ENCODE measurements at places on chromosomes 12 and 14. TPM values are rescaled to one million over a fixed set of nuclear protein-coding genes. Genes with fewer than 3 reads are reported as not detected.

The KRT8 gene
- total RNA-seq: 46.2 TPM

The ACSM4 gene
- total RNA-seq: not detected

The JPH4 gene
- 2.4 TPM for total RNA-seq

The KLHL33 gene
- 2.8 TPM for total RNA-seq

The CDH24 gene
- total RNA-seq: 14.9 TPM

The CCDC177 gene
- total RNA-seq: not detected

The ANKS1B gene
- total RNA-seq: 16.6 TPM

- no peaks in the 10 kb centered on the region for H3K36me3 ChIP-seq
- H3K27ac ChIP-seq: no peak overlapping the region
- H3K4me1 ChIP-seq: no peaks in the 10 kb centered on the region
- peaks cover 30% of the 10 kb centered on the region for H3K27me3 ChIP-seq
Measured at GRCh38 chr14:88322504-88323085, 474 bp downstream of the KCNK10 start.

GRCh38 chr12:16939871-16940306 is 333.9 kb upstream of the LMO3 start:
- no peaks in the 10 kb centered on the region for H3K36me3 ChIP-seq
- H3K27me3 ChIP-seq: no peaks in the 10 kb centered on the region

DNA sequence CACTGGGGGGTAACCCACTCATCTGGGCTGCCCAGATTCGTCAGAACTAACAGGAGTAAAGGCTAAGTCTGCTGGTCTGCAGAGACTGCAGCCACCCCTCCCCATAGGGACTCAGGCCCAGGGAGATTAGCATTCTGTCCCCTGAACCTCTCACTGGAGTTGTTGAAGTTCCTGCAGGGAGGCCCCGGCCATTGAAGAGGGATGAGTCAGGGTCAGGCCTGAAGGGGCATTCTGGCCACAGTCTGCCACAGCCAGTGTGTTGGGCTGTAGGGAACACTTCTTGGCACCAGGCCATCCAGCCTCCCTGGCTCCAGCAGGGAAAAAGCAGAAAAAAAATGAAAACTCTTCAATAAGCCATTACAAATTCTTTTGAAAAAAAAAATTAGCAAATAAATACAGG is 35.3 kb downstream of the KLRK1 start:
- H3K36me3 ChIP-seq: no peaks in the 10 kb centered on the region
- H3K4me1 ChIP-seq: no peaks in the 10 kb centered on the region
- H3K27me3 ChIP-seq: no peaks in the 10 kb centered on the region
- no peak for DNase-seq
- no peak overlapping the region for H3K27ac ChIP-seq

DNA sequence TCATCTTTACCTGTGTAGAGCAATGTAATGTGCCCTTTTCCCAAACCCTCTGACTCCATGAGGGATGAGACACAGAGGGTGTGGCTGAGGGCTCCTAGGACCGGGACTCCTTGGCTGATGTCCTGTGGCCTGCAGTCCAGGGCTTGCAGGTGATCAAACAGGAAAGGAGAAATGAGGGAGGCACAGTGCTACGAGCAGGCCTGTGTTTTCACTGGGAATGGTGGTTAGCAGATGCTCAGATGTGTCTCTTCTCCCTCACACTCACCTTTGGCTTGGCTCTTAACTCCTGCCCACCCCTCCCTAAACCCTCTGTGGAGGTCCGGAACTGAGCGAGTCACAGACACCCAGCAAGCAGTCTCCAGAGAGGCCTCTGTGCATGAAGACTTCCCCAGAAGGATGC is 254.4 kb downstream of the DAD1 start:
- H3K27ac ChIP-seq: peak overlapping the region; percentile 11
- H3K4me1 ChIP-seq: peaks cover 4% of the 10 kb centered on the region
- H3K36me3 ChIP-seq: no peaks in the 10 kb centered on the region

DNA sequence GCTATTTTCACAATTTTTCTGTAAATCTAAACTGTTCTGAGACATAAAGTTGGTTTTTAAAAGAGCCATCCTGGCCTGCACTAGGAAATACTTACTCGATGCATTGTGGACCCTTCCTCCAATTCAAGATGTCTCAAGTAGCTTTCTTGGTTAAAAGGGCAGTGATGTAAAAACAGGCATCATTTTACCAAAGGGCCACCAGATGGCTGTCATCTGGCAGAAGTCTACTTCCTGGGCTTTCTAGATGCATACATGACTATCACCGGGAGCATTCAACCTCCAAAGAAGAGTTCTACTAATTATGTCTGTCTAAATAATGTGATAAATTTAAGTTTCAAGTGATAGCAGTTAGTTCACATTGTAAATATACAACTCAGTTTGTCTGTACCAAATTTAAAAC is 96.8 kb upstream of the FRMD6 start:
- H3K4me3 ChIP-seq: no peak overlapping the region
- H3K27me3 ChIP-seq: no peaks in the 10 kb centered on the region
- DNase-seq: no peak
- H3K36me3 ChIP-seq: no peaks in the 10 kb centered on the region
- no peak overlapping the region for H3K27ac ChIP-seq

GRCh38 chr12:12736759-12737676 is 19.9 kb downstream of the CDKN1B start:
- no peak overlapping the region for H3K4me3 ChIP-seq
- DNase-seq: peak; percentile 56
- H3K36me3 ChIP-seq: no peaks in the 10 kb centered on the region

DNA sequence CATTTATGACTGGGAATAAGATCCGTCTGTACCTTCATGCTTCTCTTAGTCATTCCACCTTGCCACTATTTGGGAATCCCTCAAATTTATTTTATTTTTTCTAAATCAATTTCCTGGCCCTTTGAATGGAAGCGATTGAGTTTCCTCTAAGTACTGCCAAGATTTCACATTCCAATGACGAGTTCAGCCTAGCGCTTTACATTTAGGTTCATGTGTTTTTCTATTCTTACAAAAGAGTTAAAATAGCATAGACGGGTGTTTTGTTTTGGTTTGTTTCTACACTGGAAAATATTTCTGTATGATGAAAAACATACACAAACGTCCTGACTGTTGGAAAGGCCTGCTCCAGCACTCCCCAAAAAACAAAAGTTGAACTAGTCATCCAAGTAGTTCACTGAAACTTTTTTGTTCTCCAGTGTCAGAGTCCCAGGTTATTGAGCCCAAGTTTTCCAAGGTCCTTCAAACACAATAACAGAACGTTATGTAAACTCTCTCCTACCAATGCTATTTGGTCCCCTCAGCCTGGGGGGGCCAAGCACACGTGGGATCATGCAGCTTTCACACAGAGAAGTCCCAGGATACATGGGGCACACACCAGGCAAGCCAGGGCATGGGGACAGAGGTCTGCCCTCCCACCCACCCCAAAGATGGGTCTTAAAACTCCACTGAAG is 74.8 kb upstream of the FOXN3 start:
- no peak overlapping the region for H3K27ac ChIP-seq
- no peak for DNase-seq
- no peaks in the 10 kb centered on the region for H3K4me1 ChIP-seq
- no peaks in the 10 kb centered on the region for H3K27me3 ChIP-seq
- no peak overlapping the region for H3K4me3 ChIP-seq

GRCh38 chr14:92400579-92401444 is 77.8 kb downstream of the SLC24A4 start:
- DNase-seq: no peak
- no peaks in the 10 kb centered on the region for H3K36me3 ChIP-seq
- no peaks in the 10 kb centered on the region for H3K27me3 ChIP-seq
- no peak overlapping the region for H3K4me3 ChIP-seq
- no peak overlapping the region for H3K27ac ChIP-seq
- H3K4me1 ChIP-seq: no peaks in the 10 kb centered on the region

DNA sequence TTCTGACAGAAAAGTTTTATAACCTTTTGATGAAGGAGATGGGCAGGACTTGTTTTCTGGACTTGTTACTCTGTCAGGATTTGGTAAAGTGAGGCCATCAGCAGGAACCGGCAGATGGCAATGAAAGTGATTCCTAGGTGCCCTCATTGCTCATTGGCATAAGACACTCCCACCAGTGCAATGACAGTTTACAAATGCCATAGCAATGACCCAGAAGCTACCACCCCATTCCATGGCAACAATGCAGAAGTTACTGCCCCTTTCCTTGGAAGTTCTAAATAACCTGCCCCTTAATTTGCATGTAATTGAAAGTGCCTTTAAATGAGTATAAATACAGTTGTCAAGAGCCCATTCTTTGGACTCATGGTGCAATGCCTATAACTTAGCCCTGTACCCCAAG is 222.6 kb downstream of the CEP128 start:
- no peaks in the 10 kb centered on the region for H3K36me3 ChIP-seq
- DNase-seq: no peak
- no peaks in the 10 kb centered on the region for H3K4me1 ChIP-seq

- H3K4me1 ChIP-seq: no peaks in the 10 kb centered on the region
- no peaks in the 10 kb centered on the region for H3K36me3 ChIP-seq
- H3K27ac ChIP-seq: no peak overlapping the region
- no peak overlapping the region for H3K4me3 ChIP-seq
- no peak for DNase-seq
- no peaks in the 10 kb centered on the region for H3K27me3 ChIP-seq
Measured at GRCh38 chr14:70789361-70789760, 20.0 kb downstream of the MAP3K9 start.

DNA sequence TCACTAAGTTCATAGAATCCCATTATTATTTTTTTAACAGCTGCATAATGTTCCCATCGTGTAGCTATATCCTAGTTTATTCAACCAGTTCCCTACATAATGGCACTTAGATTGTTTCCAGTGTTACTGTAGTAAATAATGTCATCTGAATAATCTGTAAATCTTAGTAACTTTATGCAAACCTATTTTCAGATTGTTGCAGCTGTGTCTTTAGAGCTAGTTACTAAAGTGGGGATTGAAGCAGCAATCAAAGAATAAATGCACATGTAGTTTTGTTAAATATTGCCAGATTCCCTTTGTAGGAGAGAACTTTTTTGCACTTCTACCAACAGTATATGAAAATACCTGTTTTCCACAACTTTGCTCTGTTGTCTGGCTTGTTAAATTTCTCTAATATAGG is 13.1 kb downstream of the ARID2 start:
- H3K4me1 ChIP-seq: no peaks in the 10 kb centered on the region
- no peak for DNase-seq
- H3K36me3 ChIP-seq: no peaks in the 10 kb centered on the region
- H3K27ac ChIP-seq: no peak overlapping the region

DNA sequence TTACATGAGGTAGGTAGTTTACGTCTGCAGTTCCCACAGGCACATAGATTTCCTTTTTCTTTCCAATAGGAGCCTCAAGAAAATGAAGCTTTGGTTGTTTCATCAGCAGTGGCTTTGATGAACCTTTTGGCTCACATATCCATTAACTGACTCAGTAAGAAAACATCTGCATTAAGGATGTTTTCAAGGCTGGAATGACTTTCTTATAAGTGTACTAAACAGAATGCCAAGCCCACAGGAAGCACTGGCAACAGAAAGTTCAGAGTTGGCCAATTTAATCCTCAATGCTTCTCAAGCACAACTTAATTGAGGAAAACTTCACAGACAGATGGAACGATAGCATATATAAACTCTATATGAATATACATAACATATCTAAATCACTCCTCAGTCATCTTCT is 63.5 kb downstream of the ST8SIA1 start:
- H3K36me3 ChIP-seq: no peaks in the 10 kb centered on the region
- H3K4me3 ChIP-seq: no peak overlapping the region

GRCh38 chr12:47785036-47785886 is 12.2 kb downstream of the SLC48A1 start:
- H3K27me3 ChIP-seq: no peaks in the 10 kb centered on the region
- no peak for DNase-seq
- no peak overlapping the region for H3K4me3 ChIP-seq

DNA sequence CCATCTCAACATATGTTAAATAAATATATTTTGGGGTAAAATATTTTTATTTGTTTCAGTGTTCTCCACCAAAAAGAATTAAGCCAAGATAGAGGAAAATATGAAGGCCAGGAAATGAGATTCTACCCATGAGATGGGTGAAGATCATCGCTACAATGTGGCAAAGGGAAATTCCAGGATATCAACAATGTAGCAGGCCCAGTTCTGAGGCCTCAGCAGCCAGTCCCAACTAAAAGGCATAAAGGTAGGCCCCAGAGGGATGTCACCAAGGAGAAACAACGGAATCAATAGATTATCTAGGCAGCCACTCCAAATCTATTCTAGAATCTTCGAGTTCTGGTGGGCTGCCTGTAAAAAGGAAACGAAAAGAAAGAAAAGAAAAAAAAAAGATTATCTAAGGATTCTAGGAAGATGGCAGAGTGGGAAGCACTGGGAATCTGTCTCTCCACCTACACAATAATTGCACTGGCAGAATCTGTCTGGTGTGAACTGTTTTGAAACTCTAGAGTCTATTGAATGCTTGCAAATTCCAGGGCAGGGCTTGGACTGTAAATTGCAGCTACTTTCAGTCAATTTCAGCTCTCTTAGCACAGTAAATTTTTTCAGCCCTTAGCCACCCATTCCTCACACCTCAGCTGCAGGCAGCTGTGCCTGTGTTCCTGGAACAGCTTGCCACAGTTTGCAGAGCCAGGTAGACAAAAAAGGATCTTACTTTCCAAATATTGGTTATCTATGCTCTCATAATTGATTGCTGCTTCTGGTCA is 33.1 kb upstream of the MMP19 start:
- H3K36me3 ChIP-seq: no peaks in the 10 kb centered on the region
- H3K27me3 ChIP-seq: no peaks in the 10 kb centered on the region
- no peak overlapping the region for H3K4me3 ChIP-seq
- no peaks in the 10 kb centered on the region for H3K4me1 ChIP-seq
- no peak overlapping the region for H3K27ac ChIP-seq

DNA sequence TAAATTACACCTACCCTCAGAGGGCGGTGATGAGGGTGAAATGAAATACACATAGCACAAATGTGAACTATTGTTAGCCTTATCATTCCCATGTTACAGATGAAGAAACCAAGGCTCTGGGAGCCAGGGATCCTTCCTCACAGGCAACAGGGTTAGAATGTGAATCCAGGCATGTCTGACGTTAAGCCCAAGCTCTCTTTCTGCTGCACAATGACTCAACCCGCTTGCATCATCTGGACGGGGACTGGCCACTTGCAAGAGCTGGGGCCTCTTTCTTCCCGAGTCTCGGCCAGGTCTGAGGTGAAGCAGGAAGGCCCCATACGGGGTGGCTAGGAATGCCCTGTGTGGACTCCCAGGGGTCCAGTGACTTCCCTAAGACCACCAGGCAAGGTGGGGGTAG is 105.2 kb downstream of the RBM19 start:
- no peak for DNase-seq
- no peak overlapping the region for H3K4me3 ChIP-seq
- H3K4me1 ChIP-seq: no peaks in the 10 kb centered on the region
- H3K36me3 ChIP-seq: no peaks in the 10 kb centered on the region
- H3K27ac ChIP-seq: no peak overlapping the region

- DNase-seq: no peak
- H3K4me3 ChIP-seq: no peak overlapping the region
- no peaks in the 10 kb centered on the region for H3K4me1 ChIP-seq
- H3K27me3 ChIP-seq: no peaks in the 10 kb centered on the region
Measured at GRCh38 chr12:53276511-53276910, 8.4 kb downstream of the ESPL1 start.

DNA sequence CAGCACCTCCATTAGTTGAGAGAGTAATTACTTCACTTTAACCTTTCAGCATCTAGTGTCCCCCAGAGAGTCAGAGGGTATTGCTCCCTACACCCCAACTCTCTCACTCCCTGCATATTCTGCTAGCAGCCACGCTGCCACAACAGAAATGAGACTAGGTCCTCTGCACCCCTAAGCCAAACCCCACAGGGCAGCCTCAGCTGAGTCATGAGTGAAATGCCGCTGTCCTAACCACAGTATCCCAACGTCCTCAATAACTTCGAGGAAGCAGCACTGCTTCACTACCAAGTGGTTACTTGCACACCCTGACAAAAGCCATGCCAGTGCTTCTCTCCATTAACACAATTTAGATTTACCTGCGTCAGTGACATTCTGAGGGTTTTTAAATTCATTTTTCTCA is 6.9 kb upstream of the LYZ start:
- no peaks in the 10 kb centered on the region for H3K36me3 ChIP-seq
- H3K4me3 ChIP-seq: no peak overlapping the region
- H3K4me1 ChIP-seq: no peaks in the 10 kb centered on the region
- H3K27me3 ChIP-seq: no peaks in the 10 kb centered on the region
- DNase-seq: no peak
